OCI-LY7 (cell line): ENCODE measurements at places on chromosomes 7 and 10.
A peak's percentile ranks its signal among the peaks of the same experiment; 100 is the strongest.

DNA sequence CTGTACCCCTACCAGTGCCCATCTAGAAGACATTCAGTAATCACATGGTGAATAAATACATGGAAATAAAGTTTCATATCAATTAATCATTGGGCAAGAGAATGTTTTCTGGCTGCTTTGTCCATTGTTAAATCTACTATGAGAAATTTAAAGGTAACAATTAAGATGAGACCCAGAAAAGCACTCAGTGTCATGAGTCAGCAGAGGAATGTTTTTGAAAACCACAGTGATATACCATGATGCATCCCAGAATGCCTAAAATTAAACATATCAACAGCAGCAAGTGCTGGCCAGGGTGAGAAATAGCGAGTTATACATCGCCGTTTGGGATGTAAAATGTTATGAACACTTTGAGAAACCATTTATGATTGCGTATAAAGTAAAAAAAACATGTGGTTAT is 825.3 kb upstream of the C7orf33 start:
- no peak for DNase-seq

- DNase-seq = no peak
Measured at GRCh38 chr7:70833726-70834125, 298.2 kb upstream of the GALNT17 start.

- no peak for DNase-seq
Measured at GRCh38 chr7:101924171-101924570, 106.7 kb downstream of the CUX1 start.

- no peak for DNase-seq
Measured at GRCh38 chr7:81402227-81402626, 367.6 kb downstream of the HGF start.

DNA sequence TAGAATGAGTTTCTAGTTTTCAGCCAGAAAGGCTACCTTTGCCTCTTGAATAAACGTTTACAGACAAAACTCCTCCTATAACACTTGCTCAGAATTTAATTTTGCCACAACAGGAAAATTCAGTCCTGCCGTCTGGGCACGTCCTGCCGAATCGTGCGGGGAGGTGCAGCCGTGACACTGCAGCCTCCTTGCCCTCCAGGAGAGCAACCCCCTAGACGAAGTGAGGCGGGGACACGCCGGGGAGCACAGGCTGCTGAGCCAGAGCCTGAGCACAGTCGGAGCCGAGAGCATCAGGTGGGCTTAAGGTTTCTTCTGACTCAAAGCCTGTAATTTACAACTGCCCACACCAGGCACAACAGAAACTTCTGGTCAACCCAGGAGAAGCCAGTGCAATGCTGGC is 102.3 kb downstream of the DYNC2I1 start:
- no peak for DNase-seq

GRCh38 chr10:33344676-33345075 is 10.2 kb upstream of the NRP1 start:
- no peak for DNase-seq

GRCh38 chr7:117092785-117093184 is 139.5 kb downstream of the ST7 start:
- no peak for DNase-seq

GRCh38 chr7:85041605-85042216 is 145.1 kb downstream of the SEMA3D start:
- DNase-seq = peak; percentile 39

- DNase-seq = no peak
Measured at GRCh38 chr10:122363722-122364463, 10.6 kb upstream of the PLEKHA1 start.

DNA sequence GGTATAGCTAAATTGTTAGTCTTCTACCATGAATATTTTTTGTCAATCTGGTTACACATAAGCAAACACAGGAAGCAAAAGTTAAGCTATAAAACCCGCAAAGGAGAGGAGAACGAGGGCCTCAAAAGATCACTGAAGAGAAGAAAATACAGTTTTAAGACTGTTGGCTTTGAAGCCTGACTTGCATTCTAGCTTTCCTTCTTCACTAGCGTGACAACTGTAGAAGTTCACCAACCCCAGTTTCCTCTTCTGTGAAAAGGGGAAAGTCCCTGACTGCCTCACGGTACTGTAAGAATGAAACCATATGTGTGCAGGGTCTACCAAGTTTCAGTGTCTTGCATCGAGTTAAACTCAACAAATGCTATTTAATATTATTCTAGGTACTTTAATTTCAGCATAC is 7.5 kb upstream of the LRRN3 start:
- no peak for DNase-seq

DNA sequence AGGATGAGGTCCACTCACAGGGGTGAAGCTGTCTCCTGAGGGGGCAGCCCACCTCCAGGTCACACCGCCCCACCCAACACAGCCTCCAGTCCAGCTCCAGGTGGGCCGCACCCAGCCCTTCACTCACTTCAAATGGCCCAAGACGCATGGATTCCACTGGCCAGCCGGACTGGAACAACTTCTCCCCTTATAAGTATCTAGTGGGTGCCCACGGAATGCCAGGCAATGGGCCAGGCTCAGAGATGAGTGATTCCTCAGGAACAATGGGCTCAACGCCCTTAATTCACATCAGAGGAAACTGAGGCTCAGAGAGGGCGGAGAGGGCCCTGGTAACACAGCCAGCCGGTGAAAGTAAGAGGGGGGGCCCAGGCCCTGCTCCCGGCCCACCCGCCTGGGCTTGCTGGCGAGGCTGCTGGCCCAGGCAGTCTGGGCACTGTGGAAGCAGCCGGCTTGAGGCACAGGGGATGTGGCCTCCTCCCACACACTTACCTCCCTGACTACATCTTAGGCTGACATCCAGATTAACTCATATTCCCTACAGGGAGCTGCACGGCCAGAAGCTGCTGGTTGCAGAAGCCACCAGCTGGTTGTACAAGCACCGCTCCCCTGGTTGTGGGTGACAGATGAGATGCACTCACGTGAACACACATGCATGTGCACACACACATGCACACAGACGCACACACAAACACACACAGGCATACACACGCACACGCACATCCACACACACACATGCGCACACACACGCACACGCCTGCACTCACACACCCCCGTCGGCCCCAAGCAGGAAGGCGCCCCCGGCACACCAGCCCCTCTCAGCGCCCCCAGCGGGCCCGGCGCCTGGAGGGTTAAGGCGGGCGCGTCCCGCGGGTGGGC is 1.0 kb upstream of the FAM20C start:
- DNase-seq = no peak

DNA sequence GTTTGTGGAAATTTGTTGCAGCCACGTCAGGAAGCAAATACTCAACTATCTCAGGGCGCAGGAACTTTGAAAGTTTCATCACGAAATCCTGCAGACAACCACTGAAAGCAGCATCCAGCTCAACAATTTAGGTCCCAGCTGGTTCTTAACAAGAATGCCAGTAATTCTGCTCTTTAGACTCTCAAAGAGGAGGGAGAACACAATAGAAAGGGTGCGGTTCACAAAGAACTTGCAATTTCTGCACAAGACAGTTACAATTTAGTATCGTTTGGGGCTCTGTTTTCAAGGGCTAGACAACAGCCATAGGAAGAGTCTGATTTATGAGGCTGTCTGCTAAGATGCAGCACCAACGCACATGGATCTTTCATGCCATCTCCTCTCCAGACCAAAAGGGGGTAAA is 223.1 kb downstream of the FGFR2 start:
- no peak for DNase-seq

GRCh38 chr7:119918185-119918584 is 354.8 kb upstream of the KCND2 start:
- DNase-seq = no peak

- DNase-seq = peak; percentile 67
Measured at GRCh38 chr7:30938435-30939316, 25.1 kb upstream of the GHRHR start.

- DNase-seq = no peak
Measured at GRCh38 chr7:22154143-22154529, 202.8 kb downstream of the RAPGEF5 start.

DNA sequence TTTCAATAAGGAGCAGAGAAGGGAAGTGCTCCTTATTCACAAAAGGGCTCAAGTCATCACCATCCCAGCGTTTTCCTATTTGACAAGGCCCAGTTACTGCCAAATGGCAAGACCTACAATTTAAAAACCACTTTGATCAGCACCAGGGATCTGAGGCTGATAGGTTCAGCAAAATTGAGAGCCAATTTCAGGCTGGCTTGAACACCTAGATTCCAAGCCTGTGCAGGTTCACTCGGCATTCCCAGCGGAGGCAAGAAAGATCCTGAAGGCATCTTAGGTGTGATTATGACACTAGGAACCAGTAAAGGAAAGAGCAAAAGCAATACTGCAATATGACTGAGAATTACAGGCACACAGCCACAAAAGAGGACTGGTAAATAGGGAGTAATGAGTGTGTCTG is 441.4 kb downstream of the CALN1 start:
- no peak for DNase-seq

- no peak for DNase-seq
Measured at GRCh38 chr7:142098004-142098403, 13.5 kb upstream of the MGAM2 start.

DNA sequence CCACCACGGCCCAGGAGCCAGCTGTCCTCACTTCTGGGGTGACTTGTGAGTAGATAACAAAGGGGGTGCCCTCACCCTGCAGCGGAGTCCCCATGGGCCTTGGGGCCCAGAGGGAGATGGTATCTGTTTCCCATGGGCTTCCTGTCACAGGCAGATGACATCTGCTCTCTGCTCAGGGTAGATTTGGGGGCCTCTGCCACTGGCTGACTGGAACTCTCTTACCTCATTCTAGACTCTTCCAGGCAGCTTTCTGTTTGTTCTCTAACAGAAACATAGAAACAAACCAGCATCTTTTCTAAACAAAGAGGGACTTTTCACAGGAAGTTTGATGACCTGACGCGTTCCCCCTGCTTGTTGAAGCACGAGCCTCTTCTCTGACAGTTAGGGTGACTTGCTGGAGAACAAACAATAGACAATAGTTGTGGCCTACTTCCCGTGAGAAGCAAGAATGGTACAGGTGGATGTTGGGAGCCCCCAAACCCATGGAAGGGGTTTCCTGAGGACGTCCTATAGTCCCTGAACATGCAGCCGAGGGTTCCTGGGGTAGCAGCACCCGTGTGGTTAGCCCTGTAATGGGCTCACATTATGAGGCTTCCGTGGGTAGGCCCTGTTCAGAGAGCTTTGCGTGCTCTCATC is 61.6 kb downstream of the GRK5 start:
- no peak for DNase-seq

DNA sequence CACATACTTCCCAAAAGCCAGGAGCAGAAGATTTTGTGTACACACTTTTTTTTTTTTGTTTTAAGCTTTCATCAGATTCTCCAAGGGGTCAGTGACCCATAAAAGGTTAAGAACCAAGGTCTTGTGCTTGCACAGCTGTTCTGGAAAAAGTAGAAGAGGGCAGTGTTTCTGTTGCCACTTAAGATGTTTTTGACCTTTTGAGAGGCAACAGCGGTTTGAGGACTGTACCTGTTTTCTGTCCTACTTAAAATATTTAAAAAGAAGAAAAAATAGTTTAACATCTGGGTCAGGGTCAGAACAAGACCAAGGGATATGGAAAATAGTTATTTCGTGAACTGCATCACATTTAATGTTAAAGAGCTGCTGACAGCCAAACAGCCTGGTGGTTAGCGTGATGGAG is 32.9 kb downstream of the AUTS2 start:
- peak; percentile 37 for DNase-seq

DNA sequence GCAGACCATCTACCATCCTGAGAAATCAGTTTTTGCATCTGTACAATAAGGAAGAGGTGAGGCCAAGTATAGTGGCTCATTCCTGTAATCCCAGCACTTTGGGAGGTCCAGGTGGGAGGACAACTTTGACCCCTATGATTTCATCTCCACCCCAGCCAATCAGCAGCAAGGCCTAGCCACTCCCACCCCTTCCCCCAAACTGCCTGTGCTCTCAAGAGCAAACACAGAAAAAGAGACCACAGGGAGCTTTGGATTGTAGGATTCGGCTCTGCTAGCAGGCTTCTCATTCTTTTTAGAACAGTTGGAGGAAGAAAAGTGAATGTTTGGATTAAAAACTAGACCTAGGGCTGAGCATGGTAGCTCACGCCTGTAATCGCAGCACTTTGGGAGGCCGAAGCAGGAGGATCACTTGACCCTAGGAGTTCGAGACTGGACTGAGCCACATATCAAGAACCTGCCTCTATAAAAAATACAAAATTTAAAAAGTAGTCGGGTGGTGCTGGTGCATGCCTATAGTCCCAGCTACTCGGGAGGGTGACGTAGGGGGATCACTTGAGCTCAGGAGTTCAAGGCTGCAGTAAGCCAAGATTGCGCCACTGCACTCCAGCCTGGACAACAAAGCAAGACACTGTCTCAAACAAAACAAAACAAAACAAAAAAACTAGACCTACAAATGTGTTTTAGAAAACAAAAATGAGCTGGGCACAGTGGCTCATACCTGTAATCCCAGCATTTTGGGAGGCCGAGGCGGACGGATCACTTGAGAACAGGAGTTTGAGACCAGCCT is 25.1 kb upstream of the PROSER2 start:
- DNase-seq = no peak
